ENCODE measurements at places on chromosomes 3 and 15.

DNA sequence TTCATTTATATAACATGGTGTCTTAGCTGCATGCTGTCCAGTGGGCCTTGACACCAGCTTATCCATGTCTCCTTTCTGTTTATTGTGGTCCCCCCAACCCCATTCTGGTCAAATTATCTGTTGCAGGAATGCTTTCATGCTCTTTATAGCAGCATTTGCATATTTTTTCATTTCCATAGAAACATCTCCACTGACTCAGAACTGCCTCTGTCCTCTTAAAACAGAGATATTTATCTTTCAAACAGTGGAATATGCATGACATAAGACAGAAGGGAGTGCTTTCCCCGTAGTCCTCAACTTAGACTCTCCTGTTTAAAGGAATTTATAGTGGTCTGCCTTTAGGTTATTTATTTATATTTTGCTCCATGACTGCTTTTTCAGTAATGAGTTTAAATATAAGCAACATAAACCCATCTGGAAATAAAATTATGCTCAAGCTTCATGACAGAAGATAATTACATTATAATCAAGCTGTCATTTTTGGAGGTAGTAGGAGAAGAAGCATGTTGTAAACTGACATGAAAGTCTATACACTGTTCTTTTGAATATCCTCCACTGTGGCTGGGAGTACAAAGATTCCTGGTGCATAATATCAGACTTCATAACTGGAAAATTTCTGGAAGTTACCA lies 179.5 kb upstream of the CD96 start:
- DNase-seq: no peak

DNA sequence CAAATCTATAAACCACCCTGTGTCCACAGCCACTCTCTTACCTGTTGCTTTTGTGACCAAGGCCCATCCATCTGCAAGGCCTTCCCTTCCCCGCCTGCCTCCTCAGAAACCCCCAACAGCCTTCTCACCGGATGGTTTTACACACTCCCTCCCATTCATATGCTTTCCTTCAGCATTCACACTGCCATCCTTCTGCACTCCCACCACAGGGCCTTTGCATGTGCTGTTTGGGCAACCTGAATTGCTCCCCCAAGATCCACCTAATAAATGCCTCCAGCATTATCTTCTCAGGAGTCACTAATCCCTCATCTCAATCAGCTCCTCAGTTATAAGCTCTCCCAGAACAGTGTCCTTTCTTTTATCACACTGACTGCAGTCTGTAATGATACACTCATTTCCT lies 6.0 kb downstream of the CLEC3B start:
- DNase-seq: no peak

GRCh38 chr3:185225523-185225922 lies 28.3 kb downstream of the EHHADH start:
- peak; percentile 63 for DNase-seq

GRCh38 chr3:34364335-34364734 lies 565.9 kb downstream of the PDCD6IP start:
- peak; percentile 81 for DNase-seq

DNA sequence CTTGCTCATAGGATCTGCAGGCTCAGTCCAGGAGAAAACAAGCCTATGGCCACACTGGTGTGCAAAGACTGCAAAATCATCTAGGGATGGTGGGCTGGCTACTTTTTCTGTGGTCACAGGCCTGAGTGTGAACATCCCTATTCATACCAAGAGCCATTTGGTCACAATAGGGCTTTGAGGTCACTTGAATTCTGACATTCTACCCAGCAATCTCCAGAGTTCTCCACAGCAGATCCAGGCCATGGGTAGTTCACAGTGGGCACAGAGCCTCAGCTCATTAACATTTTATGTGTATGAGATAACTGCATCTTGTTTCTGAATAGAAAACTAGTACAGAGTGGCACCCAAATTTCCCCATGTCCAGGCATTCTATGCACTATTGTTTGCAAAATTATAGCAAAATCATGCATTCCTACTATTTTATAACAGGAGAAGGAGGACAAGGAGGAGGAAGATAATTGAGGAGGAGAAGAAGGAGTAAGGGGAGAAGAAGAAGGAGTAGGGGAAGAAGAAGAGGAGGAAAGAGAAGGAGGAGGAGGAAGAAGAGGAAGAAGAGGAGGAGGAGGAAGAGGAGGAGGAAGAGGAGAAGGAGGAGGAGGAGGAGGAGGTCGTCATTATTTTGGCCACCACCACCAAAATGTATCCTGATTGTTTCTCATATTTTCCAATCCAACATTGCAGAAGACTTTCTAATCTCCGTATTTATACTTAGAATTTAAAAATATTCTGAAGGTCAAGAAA lies 129.0 kb downstream of the SEMA6D start:
- DNase-seq: no peak

DNA sequence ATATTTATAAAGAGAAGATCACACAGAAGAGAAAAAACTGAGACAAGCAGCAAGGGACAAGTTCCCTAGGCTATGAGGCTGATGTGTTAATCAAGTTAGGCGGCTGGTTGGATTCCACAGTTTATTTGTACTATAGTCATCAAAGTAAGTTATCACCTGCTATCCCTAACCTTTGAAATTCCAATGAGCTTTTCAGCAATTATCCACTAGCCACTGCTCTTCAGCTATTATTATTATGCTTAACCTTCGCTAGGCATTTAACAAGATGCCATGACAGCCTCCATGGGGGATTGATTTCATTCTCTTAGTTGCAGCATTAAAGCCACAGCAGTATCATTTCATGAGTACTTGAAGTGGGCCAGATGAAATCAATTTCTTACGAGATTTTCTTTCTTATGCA lies 699.5 kb upstream of the NAALADL2 start:
- no peak for DNase-seq

GRCh38 chr3:125234831-125235230 lies 22.3 kb upstream of the SLC12A8 start:
- no peak for DNase-seq

GRCh38 chr3:168331756-168332155 lies 236.0 kb upstream of the GOLIM4 start:
- DNase-seq: no peak

DNA sequence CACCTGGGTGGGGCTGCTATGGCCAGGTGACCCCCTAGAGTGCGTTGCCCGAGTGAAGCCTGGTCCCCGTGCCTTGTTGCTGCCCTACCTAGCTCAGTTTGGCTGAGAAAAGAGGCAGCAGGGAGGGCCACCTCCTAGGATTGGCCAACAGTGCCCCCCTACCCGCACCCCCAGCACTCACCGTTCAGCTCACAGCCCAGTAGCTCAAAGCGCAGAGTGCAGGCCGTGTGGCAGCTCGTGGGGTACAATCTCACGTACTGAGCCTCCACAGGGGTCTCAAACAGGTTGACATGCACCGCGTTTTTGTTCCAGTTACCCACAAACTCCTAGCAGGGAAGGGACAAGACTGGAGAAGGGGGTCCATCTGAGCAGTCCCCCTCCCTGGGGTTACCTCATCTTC lies 7.6 kb downstream of the MFGE8 start:
- DNase-seq: no peak

Data from bronchial epithelial cell (primary cell).